ENCODE measurements at places on chromosomes 12 and 14.

GRCh38 chr14:64641760-64642159 lies 62.5 kb upstream of the PLEKHG3 start:
- DNase-seq = no peak

GRCh38 chr12:66514581-66514980 lies 164.3 kb downstream of the GRIP1 start:
- DNase-seq = peak; percentile 33

DNA sequence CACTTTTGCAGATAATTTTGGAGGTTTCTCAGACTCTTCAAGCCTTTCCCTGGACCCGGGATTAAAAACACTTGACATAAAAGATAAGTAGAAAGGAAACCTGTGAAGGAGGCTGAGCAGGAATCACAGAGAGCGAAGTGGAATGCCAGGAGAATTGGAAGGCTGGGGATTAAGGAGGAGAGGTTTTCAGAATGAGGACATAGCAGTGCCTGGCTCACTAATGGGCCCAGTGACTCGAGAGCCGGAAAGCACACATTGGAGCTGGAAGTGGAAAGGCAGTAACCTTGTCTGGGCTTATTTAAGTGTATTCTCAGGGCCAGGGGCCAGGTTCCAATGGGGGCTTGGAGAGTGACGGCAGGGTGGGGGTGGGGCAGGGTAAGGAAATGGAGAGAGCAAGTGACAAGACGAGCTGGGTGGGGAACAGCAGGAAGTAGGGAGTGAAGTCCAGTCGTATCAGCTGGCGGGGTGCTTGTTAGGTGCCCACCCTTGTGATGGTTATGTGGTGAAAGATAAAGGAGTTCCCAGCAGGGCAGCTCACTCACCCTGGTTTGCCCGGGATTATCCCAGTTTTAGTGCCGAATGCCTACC lies 13.1 kb downstream of the EVL start:
- DNase-seq = no peak

DNA sequence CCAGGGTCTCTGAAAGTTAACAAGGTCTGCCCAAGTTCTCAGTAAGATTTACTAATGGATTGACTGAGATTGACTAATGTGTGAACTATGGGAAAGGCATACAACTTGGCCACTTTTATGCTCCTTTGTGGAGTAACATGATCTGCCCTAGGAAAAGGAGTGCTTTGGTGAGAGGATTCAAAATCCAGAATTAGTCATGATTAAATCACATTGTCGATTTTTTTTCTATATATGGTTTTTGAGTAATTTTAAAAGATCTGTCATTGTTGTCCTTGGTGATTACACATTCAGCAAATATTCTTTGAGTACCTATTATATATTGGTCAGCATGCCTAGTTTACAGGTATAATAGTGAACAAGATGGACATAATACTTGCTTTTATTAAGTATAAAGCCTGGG lies 147.7 kb upstream of the SYT10 start:
- no peak for DNase-seq

Measured in fibroblast of skin of left biceps (primary cell).